Activated CD4-positive, CD25-positive, alpha-beta regulatory T cell treated with anti-CD3 and anti-CD28 coated beads, Interleukin-2, amount 50 U/mL, for 24 hours (primary cell): ENCODE measurements at places on chromosomes 3 and 15.

DNA sequence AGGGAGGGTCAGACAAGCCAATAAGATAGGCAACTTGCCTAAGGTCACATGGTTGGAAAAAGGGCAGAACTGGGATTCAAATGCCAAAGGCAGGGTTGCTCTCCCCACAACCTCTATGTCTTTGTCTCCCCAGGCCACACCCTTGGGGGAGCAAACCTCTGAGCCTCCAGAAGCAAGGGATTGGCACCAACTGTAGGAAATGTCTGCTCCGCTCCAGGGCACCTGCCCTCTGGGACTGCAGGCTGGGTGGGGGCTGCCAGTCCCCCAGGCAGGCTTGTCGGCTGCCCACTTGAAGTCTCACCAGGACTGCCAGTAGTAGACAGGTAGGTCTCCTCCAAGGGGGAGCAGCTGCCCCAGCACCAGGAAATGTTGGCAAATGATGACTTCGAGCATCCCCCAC is 2.0 kb downstream of the FAM3D start:
- no peak for ATAC-seq

GRCh38 chr3:44109771-44110361 is 131.8 kb upstream of the TOPAZ1 start:
- ATAC-seq = no peak

- ATAC-seq = no peak
Measured at GRCh38 chr3:70085613-70086012, 86.1 kb downstream of the SAMMSON start.

GRCh38 chr15:32717426-32718226 is at the start of gene GREM1:
Gene GREM1, plus strand, starts transcription at chr15:32718004. Its CDS starts 12,687 bp downstream, at chr15:32730691.
- no peak for ATAC-seq

DNA sequence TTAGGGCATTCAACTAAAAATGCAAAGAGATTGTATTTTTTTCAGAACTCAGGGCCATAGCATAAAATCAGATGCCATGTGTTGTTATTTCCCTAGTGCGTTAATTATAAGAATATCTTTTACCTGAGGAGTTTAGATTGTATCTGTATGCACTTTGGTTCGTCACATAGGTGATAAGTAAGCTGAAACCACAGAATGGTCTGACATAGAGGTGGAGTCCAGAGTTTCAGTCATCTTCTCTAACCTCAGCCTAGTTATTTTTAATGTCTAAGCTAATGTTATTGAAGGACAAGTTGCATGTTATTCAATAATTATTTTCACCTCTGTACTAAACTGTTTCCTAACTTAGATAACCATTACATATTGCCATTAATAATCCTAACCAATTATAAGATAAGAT is 27.1 kb upstream of the CNTN4 start:
- no peak for ATAC-seq

GRCh38 chr3:28947061-28947460 is 333.8 kb upstream of the RBMS3 start:
- ATAC-seq = no peak

DNA sequence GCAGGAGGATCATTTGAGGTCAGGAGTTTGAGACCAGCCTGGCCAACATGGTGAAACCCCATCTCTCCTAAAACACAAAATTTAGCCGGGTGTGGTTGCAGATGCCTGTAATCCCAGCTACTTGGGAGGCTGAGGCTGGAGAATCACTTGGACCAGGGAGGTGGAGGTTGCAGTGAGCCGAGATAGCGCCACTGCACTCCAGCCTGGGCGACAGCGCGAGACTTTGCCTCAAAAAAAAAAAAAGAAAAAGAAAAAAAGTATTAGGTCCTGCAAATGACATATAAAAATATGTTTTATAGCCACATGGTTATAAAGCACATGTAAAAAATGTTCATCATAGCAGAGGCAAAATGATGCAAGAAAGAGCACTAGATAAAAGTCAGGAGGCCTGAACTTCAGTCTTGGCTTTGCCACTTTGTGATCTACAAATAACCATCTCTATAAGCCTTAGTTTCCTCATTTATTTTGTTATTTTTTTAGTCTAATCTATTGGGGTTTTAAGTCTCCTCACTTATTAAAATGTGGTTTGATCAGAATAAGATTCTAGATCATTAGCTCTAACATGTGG is 4.9 kb downstream of the SLC12A6 start:
- ATAC-seq = no peak

DNA sequence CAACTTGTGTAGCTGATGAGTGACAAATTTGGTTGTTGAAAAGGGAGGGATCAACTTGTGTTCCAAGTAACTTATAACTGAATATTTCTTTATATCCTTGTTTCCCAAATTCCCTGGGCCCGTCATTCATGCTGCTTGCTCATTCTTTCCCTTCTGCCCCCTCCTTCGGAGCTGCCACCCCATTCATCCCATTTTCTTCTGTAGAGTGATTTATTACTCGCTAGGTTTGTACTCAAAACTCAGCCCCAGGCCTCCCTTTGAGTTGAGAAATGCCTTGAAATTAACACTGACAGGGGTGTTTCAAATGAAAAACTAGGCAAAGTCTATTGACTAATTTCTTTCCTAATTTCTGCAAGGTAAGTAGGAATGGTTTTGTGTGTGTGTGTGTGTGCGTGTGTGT is 277.4 kb upstream of the SLCO3A1 start:
- no peak for ATAC-seq

GRCh38 chr3:193977622-193978021 is 158.3 kb upstream of the HES1 start:
- ATAC-seq = no peak

DNA sequence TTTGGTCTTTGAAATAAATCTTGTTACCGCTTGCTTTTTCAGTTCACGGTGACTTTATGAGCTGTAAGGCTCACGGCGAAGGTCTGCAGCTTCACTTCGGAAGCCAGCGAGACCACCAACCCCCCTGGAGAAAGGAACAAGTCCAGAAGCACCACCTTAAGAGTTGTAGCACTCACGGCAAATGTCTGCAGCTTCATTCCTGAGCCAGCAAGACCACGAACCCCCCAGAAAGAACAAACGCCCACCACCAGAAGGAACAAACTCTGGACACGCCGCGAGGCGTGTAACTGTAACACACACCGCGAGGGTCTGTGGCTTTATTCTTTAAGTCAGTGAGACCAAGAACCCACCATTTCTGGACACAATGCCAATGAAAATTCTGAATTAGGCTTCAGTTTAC is 28.8 kb downstream of the GOLGA6A start:
- ATAC-seq = no peak

GRCh38 chr3:147298511-147298982 is 107.8 kb downstream of the ZIC4 start:
- ATAC-seq = no peak
